ENCODE measurements at places on chromosomes 7 and 10. TPM values are rescaled to one million over a fixed set of nuclear protein-coding genes. Genes with fewer than 3 reads are reported as not detected.

DNA sequence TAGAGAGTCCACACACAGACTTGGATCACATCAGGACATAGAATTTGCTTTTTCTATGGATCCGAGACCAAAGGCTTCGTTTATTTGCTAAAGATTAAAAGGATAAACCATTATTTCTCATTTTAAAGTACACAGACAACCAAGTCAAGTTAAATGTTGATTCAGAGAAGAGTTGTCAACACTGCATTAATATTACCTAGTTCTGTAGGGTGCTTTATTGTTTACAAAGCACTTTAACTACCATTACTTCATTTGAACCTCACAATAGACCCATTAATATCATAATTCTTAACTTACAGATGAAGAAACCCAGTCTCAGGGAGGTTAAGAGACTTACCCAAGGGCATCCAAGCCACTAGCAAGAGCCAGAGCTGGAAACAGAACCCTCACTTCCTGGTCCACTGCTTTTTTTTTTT lies 43.2 kb upstream of the GSAP start:
- no peak for DNase-seq

DNA sequence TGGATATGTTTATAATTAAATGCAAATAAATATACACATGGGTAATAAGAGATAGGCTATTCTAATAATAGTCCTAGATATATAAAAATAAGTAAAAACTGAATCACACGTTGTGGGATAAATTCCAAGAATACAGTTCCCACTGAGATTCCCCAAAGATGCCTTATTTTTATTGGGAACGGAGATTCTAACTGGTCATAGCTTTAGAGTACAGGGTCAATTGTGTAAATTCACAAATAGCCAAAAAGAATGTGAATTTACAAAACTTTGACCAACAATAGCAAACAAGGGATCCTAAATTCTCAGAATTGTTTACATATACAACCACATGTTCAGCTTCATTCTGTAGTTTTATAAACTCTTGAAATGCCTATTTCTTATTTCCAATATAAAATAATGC lies 65.0 kb downstream of the VSTM4 start:
- no peak for DNase-seq

GRCh38 chr7:152594801-152595200 lies 81.1 kb downstream of the XRCC2 start:
- no peak for DNase-seq

DNA sequence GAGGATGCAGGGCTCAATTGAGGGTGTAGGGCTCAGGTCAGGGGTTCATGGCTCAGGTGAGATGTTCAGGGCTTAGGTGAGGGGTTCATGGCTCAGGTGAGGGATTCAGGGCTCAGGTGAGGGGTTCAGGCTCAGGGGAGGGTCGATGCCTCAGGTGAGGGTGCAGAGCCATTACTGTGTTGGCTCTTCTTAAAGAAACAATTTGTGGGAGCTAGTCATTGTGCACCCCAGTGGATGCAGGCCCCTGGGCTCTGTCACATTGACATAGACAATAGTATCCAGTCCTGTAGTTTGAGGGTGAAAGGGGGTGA lies 86.7 kb downstream of the ADCY1 start:
- no peak for DNase-seq

DNA sequence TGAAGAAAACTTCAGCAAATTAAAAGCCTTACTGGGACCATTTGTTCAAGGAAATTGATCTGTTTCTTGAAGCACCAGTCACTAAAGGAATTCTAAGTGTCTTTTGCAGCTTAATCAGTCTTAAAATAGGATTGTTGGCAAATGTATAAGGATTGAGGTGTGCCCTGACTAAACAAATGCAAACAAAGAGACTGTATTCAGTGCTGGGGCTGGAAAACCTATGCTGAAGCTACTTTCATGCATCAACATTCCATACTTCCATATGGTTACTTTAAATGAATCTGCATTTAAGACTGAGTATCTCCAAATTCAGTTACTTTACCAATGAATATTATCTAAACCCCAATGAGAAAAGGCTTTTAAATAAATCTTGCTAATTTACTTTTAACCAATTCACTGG lies 183.3 kb downstream of the ELAPOR2 start:
- no peak for DNase-seq

GRCh38 chr10:5447611-5448071 lies 35.3 kb downstream of the NET1 start:
- no peak for DNase-seq

GRCh38 chr10:26969145-26969926 lies 108.6 kb upstream of the ABI1 start:
- no peak for DNase-seq

GRCh38 chr7:115747174-115747573 lies 283.4 kb downstream of the TFEC start:
- DNase-seq, result no peak

- no peak for DNase-seq
These were observed 7.0 kb upstream of the PANK1 start for GRCh38 chr10:89651916-89652573.

DNA sequence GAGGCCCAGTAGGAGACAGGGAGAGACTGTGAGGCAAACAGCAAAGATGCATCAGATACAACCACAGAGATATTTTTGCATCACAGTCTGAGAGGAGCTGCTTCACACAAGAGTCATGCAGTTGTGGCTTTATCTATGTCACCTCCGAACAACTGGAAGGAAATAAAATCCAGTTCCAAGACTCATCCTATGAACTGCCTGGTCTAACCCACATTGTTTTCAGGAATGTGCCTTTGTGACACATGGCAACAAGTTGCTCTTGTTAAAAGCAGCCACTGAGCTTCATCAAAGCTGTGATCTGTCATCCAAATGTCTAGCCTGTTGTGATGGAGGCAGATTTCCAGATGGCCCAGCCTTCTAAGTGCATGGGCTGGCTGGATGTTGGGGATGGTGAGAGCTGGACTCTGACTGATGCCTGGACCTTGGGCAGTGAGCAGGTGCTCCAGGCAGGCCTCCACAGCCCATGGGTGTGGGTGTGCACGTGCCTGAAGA lies 255.0 kb downstream of the BMPER start:
- no peak for DNase-seq

DNA sequence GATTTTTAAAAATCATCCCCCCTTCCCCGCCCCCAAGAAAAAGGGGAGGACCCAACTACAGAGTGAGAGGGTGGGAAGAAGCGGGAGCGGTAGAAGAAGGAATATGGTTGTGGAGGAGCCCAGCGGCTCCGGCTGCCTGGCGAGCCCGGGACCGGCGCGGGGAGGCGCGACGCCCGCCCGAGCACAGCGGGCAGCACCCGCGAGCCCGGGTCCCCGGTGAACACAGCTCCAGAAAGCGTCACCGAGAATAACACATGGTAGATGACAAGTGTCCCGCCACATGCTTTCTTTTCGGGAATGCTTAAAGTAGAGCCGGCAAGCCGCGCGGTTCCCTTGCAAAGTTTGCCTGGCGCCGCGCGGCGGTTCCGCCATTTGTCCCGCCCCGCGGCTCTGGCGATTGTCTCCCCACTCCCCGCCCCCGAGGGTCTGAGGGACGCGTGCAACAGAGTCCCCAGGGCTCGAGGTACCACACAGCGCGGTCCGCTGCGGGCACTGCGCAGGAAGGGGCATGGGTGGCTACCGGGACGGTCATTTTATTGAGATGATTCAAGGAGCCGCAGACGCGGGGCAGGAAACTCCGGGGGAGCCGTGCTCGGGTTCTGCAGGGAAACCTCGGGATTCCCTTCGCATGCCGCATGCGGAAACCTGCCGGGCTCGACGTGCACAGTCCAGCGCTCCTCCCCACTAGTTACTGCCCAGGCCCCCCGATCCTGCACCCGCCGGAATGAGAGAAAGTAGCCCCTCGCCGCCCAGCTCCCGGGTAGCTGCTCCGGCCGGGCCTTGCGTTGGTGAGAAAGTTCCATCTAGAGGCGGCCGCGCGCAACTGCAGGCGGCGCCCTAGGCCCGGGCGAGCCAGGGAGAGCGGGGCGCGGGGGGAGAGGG lies 781 bp upstream of the GRM8 start:
- DNase-seq, result peak; percentile 80

DNA sequence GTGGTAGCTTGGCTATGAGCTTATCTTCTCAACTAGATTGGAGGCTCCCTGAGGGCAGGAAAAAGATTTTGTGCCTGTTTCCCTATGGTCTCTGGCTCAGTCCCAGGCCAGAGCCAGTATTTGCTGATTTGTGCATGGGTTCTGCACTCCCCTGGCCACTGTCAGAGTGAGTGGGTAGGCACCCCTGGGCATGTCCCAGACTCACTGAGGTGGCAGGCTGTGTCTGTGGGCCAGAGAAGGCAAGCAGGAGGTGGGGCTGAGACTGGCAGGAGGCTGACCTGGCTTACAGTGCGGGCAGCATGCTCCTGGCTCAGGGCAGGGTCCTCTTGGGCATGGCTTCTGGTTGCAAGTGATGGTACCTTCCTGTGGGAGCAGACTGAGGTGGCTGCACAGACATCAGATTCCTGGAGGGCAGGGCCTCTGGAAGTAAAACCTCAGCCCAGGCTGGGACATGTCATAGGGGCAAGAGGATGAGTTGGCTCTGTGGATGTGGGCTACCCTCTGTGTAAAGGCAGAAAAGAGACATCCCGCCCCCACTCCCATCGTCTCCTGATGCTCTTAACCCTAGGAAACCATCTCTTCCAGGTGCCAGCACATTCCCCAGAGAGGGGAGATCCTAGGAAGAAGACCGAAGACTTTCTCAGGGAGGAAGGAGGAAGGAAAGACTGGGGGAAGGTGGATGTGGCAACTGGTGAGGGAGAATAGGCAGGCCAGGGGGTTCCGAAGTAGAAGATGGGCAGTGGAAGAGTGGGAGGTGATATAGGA lies 4.3 kb downstream of the KCP start:
- no peak for DNase-seq

DNA sequence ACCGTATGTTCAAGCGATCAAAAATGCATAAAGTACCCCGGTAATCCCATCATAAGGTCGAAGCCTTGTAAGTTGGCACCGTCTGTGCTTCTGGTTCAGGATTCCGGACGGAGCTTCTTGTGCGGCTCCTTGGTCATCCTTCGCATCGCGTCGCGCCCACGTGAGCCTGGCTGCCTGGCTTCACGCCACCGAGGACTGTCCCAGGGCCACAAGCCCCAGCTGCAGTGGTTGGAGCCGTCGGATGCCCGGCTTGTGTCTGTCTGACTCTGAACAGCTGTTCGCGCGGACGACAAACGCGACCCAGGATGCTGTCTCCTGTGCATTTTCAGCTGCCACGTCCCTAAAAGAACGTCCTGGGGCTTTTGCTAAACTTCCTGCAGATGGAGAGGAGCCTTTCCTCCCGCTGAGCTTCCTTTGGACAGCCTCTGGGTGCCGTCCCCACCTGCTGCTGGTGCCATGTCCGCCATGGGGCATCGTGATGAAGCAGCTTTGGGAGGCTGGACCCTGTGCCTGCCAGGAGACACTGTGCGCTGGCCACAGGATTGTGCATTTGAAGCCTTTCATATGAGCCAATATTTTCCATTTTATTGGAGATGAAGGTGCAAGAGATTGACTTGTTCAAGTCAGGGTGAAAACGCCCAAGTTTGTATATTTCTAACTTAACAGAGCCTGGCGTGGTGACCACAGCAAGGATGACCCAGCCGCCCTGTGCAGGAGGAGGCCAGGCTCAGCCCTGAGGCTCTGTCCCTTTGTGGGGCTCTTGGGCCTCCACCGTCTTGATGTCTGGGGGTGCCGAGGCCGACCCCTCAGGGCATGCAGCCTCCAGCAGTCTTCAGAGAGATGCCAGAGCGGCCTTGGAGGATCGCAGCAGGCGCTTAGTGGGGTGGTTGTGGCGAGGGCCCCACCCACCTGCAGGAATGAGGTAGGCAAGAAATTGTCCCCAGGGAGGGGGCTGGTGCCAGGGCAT lies 6.7 kb upstream of the JAKMIP3 start:
- no peak for DNase-seq

GRCh38 chr10:55024713-55025112 lies 223.7 kb upstream of the PCDH15 start:
- DNase-seq, result peak; percentile 55

GRCh38 chr7:71883415-71883814 lies 528.7 kb downstream of the CALN1 start:
- DNase-seq, result no peak

GRCh38 chr10:118213436-118213835 lies 128.7 kb downstream of the FAM204A start:
- DNase-seq, result no peak

GRCh38 chr7:140870003-140870402 lies 54.7 kb downstream of the BRAF start:
- no peak for DNase-seq

DNA sequence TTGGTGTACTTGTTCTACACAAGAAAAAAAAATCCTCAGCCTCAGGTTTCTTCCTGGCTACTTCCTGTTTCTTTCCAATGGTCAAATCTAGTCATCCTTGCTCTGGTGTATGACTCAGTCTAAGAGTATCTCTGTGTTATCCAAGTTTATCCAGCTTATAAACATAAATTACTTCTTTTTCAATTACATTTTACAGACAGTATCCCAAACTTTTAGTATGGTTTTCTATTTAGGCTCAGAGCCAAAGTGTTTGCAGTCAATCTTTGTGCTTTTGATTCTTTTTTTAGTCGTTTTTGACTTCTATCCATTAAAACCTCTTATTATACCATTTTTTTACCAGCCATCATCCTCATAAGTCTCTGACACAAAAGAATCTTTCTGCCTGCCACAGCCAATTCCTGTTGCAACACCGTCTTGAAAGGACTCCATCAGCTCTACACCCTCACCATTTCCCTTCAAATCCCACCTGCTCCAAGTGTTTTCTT lies 294.6 kb downstream of the PTEN start:
- DNase-seq, result no peak

DNA sequence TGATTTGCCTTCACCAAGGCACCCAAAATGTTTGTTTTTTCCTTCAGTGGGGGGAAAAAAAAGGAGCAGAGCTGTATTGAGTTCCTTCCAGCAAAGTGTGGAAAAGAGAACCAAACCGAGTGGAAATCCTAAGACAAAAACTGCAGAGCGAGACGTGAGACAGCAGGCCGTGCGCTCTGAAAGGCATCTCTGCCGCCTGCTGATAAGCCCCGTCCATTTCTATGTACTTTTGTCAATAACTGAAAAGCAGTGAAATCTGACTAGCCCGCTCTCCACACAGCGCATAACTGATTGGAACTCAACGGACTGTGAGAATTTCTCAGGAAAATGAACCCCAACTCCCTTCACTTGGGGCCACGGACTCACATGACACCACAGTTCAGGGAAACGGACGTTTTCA lies 83.2 kb downstream of the COBL start:
- DNase-seq, result no peak

- no peak for DNase-seq
These were observed 332.1 kb downstream of the GPR158 start for GRCh38 chr10:25506821-25507335.

- DNase-seq, result no peak
These were observed 1246.6 kb upstream of the LRRN3 start for GRCh38 chr7:109844362-109844761.

Gene ELFN1
- total RNA-seq, result 1.3 TPM

Gene NOS3
- 0.20 TPM for total RNA-seq

Gene SPDYE11
- not detected for total RNA-seq

Gene NPSR1
- total RNA-seq, result not detected

Gene EPHA1
- 0.32 TPM for total RNA-seq

Gene SFRP4
- 5.6 TPM for total RNA-seq

Gene VWA2
- total RNA-seq, result not detected

Gene TRIM74
- total RNA-seq, result not detected

Gene KNDC1
- 1.1 TPM for total RNA-seq

Gene TBRG4
- 117 TPM for total RNA-seq

Gene CABCOCO1
- total RNA-seq, result not detected

Gene HOXA9
- total RNA-seq, result 0.30 TPM

Data from SJCRH30 (cell line).